Kidney capillary endothelial cell (primary cell): ENCODE measurements at places on chromosomes 12 and 14.

- peak; percentile 99 for DNase-seq
These were observed 7.9 kb downstream of the DYNC1H1 start for GRCh38 chr14:101972126-101972866.

DNA sequence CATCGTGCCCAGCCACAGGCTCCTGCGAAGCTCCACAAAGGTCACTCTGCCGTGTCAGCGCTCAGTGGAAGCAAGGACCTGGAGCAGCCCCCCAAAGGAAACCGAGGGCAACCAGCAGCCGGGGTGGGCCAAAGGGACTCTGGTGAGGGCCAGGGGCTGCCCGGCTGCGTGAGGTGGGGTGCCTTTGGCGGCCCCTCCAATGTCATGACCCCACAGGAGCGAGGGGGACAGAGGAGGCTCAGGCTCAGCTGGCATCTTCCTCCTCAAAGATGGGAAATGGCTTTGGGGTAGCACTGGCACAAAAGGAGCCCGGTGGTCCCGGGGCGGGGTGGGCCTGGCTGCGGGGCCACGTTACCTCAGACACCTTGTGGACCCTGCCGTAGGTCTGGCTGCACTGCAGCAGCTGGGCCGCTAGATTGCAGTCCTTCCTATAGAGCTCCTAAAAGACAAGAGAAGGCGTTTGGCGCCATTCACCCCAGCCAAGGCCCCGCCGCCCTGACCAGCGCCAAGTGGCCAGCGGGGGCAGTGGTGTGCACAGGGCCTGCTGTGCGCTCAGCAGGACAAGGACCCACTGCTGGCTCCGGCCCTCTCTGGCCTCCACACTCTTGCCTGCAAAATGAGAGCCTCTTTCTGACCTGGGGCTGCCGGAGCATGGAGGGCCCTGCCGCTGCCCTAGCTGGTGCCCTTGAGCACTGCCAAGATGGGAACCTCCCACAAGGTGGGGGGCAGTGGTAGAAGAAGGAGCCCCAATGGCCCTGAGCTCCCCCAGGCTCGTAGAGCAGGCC, 46.9 kb downstream of the BEGAIN start:
- no peak for DNase-seq

- DNase-seq = no peak
These were observed 36.4 kb upstream of the SAV1 start for GRCh38 chr14:50704454-50705010.

DNA sequence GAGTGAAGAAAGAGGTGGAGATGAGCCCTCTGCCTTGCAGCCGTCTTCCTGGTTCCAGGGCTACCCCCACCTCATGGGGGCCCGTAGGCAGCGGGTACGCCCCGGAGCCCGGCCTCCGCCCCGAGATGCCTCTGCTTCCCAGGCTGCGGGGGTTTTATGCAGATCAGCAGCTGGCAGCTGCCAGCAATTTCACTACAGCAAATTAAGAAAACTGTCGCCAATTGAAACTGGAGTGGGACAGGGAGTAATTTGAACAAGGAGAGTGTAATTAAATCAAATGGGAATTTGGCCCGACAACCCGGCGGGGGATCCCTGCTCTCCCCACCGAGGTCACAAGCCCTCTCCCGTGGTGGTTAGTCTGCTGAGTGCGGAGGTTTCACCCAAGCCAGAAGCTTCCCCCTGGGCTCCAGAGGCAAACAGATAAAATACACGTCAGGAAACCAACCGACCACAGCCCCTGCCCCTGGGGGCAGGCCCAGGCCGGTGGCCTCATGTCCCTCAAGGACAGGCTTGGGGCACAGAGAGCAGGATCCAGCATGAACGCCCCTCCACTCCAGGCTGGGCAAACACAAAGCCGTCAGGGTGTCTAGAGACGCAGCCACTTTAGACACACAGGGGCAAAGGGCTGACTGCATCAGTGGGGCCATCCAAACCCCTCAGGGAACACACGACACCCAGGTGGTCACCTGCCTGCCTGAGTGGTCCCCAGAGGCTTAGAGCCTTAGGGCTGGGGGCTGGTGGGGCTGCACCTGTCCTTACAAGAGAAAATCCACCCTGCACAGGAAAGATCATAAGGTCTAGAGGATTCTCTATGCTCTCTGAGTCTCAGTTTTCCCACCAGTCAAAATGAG, 53.8 kb downstream of the TESC start:
- no peak for DNase-seq

DNA sequence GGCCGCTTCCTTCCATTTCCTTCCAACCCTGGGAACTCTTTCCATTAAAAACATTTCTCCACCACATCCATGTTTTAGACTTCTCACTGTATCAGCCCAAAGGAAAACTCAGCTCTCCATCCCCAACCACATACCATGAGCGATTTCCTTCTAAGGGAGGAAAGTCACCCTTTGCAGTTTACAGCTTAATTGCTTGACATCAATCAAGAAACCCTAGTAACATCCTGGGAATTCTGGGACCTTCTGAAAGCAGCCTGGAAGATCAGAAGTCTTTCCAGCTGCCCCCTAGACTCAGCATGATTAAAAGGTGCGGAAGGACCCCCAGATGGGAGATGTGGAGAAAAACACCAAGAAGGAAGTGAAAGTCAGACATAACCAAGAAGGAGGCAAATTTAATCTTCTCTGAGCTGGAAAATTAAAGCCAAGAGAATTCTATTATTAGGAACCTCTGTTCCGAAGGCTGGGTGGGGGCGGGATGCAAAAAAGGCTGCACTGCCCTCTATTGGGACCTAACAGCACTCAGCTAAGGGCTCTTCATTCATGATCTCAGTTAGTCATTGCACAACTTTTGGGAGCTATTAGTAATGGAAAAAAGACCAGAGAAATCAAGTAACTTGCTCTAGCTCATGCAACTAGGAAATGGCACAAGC, 73.3 kb upstream of the PLXNC1 start:
- peak; percentile 43 for DNase-seq

GRCh38 chr14:67285876-67286452, 44.7 kb downstream of the PALS1 start:
- peak; percentile 56 for DNase-seq

GRCh38 chr14:20807304-20808161, 4.9 kb upstream of the RNASE1 start:
- no peak for DNase-seq

- DNase-seq = no peak
These were observed 2.9 kb upstream of the CACNA1C start for GRCh38 chr12:2049604-2050540.

DNA sequence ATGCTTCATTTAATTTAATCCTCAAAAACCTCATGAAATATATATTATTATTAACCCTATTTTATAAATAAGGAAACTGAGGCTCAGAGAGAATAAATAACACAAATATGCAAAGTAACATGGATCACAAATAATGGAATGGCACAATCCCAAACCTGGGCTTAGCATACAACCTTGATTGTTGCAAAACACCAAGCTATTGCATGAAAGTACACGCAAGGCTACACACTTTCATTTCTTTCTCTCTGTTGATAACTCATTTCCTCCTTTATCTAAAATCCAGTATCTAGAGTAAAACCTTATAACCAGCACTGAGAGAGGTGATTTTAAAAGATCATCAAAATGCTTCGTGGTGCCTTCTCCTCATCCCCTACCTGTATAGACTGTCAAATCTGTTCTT, 2.8 kb upstream of the DAAM1 start:
- no peak for DNase-seq

DNA sequence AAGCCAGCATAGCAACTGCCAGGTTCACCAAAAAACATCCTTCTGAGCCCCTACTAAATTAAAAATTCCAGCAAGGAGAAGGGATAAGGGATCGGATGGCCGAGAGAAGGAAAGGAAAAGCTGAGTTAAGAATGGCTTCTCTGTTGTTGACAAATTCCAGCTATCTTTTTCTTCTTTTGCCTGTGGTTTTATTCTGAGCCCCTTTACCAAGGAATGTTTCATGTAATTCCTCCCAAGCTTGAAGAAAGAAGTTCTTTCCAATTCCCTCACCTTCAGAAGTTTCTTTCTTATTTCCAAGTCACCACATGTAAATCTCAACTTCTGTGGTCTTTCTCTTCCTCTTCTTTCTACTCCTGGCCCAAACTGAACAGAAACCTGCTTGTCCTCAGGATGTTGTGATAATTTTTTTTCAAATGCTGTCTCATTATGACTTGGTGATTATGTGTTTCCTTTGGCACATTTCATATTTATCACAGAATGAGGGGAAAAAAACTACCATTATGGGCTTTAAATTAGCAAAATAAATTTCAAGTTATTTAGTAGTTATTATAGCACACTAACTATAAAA, 40.0 kb downstream of the FGD6 start:
- DNase-seq = no peak

DNA sequence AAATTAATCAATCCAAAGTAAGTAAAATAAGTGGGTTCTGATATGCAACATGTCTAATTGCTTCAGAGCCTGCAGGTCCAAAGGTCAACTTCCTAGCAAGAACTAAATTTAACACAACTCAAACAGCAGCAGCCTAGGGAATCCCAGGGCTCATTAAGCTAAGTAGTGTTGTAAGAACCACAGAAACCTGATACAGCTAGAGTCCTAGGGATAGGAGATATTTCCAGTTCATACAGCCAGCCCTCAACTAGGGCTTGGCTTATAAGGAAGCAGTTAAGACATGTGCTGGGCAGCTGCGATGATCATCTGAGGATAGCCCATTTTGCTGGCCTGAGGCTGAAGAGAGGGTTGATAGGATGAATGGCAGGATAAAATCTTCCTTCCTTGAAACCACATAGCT, at the start of gene OR4Q3:
OR4Q3 (plus strand) TSS at position 316 of the 400 bp plus-strand sequence.
- no peak for DNase-seq

- no peak for DNase-seq
These were observed 43.7 kb downstream of the GRIN2B start for GRCh38 chr12:13937735-13938134.

GRCh38 chr12:54359762-54360351, 4.4 kb downstream of the GPR84 start:
- DNase-seq = no peak

- no peak for DNase-seq
These were observed 35.7 kb downstream of the HNRNPC start for GRCh38 chr14:21233457-21234076.

DNA sequence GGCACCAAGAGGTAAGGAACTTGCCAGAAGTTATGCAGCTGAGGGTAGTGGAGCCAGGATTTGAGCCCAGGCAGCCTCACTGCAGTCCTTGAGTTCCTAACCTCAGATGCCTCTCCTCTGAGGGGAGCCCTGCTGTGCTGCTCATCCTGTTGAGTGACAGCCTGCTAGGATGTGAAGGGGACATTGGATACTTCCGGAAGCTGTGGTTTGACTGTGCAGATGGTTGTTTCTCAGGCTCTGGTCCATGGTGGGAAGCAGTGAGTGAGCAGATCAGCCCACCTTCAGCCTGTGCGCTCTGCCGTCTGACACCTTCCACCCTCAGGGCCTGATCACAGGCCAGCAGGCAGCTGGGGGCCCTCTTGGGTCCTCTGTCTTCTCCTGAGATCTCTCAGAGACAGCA, 253.2 kb downstream of the CACNA1C start:
- no peak for DNase-seq

DNA sequence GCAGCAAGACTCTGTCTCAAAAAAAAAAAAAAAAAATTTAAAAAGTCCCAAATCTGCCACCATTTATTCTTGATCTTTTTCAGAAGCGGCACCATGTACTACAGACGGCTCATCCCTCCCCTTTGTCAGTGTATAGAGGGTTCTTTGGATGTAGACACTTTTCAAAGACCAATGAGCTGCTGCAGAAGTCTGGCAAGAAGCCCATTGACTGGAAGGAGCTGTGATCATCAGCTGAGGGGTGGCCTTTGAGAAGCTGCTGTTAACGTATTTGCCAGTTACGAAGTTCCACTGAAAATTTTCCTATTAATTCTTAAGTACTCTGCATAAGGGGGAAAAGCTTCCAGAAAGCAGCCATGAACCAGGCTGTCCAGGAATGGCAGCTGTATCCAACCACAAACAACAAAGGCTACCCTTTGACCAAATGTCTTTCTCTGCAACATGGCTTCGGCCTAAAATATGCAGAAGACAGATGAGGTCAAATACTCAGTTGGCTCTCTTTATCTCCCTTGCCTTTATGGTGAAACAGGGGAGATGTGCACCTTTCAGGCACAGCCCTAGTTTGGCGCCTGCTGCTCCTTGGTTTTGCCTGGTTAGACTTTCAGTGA, 6.5 kb upstream of the ACACB start:
- DNase-seq = no peak

GRCh38 chr12:6613015-6613775, 6.0 kb upstream of the CHD4 start:
- DNase-seq = no peak

DNA sequence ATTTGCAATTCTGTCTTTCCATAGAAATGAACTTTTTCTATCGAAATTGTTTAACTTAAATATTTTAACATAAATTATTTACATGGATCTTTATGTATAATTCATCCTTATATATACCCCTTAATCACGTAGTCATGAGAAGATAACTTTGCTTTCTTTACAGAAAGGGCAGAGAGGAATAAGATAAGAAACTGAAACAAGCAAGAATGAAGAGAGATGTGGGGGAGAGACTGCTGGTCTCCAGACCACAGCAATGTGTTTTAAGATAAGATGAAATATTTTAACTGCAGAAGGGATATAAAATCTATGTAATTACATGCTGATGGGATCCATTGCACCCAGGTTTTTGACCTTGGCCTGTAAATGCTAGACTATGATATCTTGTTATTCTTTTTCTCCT, 34.7 kb upstream of the DNM1L start:
- DNase-seq = no peak

GRCh38 chr12:89752341-89752740, 43.7 kb upstream of the ATP2B1 start:
- no peak for DNase-seq

DNA sequence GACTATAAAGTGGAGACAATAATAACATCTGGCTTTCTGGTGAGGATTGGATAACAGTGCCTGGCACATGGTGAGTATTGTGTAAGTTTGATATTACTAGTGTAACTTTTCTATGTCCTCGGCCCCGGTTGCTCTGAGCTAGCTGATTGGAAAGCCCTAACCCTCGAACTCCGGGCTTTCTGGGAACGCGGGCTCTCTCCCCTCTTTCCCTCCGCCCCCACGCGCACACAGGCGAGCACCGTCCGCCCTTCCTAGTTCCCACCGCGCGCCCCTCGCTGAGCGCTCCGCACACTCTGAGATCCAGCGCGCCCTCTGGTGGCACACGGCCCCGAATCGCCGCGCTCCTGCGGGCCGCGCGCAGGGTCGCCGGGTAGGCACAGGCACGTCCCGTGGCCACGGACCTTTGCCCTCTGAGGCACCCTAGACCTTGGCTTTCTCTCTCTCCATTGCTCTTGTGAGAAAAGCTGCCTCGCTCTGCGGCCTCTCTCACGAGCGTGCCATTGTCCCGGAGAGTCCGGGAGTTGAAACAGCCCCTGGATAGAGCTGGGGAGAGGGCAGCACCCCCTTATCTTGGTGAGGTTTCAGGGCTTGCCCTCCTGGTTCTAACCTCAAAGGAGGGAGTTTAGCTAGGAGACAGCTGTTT, 23.2 kb upstream of the ESRRB start:
- DNase-seq = peak; percentile 30
